ENCODE measurements at places on chromosomes 3 and 15.

GRCh38 chr3:42763021-42763420, 10.0 kb downstream of the CCDC13 start:
- DNase-seq = no peak

GRCh38 chr3:127071597-127072001, 88.7 kb downstream of the PLXNA1 start:
- peak; percentile 8 for DNase-seq

- DNase-seq = peak; percentile 40
Observed at GRCh38 chr15:55846116-55846707, 103.3 kb upstream of the PRTG start.

DNA sequence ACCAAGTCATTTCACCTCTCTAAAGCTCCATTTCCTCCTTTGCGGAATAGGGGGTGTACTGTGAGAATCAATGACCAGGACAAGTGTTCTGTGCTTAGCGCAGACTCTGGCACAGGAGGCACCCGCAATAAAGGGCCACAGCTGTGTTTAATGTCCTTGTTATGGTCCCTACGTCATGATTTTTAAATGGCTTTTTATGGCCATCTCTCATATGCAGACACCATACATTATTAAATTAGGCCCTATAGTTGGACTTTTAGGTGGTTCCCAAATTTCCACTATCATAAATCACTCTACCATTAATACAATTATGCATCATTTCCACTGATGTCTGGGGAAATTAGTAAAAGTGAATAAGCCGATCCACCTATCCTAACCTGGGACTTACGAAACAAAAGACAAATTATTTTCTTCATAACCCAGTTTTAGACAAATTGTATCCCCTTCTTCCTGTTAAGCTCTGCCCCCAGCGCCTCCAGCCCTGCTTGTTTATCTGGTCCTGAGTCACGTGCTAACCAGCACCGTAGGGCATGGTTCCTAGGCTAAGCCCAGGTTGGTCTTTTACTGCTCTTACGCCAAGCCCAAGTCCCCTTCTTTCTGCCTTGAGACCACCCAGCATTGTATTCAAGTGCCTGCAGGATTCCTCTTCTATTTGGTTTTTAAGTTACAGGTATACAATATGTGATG, 278.3 kb downstream of the SHQ1 start:
- no peak for DNase-seq

GRCh38 chr3:192675958-192676649, 51.2 kb downstream of the FGF12 start:
- no peak for DNase-seq

DNA sequence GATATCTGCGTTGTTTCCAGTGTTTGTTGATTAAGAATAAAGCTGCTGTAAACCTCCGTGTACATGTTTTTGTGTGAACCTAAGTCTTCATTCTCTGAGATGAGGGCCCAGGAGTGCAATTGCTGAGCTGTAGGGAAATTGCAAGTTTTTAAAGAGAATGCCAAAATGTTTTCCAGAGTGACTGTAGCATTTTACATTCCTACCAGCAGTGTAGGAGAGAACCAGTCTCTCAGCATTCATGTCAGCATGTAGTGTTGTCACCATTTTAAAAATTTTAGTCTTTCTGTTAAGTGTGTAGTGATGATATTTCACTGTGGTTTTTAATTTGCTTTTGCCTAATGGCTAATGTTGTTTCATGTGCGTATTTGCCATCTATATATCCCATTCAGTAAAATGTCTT, 3.4 kb upstream of the MGLL start:
- no peak for DNase-seq

DNA sequence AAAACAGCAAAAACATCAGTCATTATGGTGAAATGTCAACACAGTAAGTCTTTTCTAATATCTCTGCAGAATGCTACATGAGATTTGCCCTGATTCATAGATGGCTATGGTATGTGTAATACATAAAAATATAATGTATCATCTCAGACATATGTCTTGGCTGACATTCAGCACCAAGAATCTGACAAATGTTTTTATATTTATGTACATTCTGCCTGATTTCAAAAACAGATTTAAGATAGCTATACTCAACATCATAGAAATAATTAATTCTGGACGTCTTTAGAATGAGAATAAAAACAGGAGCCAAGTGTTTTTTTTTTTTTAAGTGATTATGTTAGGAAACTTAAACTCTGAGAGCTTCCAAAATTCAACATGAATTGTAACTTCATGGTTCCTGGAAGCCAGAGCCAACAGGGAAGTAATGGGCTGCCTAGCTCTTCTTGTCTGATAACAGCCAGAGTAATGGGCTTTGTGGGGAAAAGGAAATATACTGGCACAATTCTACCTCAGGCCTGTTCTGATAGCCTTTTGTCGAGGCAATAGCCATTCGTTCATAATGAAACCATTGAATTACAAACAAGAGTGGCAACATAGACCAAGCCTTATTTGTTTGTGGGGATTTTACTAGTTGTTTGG, 184.4 kb downstream of the VGLL4 start:
- no peak for DNase-seq

DNA sequence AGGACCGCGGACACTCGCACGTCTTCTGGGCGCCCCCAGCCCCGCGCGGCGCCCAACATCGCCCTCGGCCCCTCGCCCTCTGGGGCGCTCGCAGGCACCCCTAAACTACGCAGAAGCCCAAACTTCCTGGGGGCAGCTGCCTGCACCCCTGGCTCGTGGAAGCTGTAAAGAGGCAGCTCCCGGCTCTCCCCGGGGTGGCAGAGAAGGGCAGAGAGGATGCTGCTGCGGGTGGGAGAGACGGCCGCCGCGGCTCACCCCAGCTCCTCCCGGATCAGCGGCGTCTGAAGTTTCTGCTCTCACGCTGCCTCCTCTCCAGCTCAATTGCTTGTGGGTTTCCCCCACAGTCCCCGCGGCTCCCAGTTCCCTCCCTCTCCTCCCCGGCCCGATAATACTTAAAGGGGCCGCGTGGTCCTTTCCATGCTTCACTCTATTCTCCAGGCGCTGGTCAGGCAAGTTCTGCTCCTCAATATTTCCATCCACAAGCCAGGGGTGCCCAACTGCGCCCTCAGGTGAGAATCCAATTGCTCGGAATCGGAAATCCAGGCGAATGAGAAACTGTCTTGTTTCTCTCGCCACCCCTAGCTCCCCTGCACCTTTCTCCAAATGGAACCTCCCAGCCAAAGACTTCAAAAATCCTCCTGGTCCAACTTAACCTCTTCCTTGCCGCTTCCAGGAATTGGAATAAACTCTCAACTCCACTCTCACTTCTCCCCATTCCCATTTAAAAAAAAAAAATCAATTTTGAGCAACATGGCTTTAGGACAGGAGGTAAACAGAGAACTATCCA, 748.5 kb downstream of the ROBO1 start:
- DNase-seq = peak; percentile 93

GRCh38 chr3:113898892-113899291, 48.9 kb upstream of the ZDHHC23 start:
- no peak for DNase-seq

DNA sequence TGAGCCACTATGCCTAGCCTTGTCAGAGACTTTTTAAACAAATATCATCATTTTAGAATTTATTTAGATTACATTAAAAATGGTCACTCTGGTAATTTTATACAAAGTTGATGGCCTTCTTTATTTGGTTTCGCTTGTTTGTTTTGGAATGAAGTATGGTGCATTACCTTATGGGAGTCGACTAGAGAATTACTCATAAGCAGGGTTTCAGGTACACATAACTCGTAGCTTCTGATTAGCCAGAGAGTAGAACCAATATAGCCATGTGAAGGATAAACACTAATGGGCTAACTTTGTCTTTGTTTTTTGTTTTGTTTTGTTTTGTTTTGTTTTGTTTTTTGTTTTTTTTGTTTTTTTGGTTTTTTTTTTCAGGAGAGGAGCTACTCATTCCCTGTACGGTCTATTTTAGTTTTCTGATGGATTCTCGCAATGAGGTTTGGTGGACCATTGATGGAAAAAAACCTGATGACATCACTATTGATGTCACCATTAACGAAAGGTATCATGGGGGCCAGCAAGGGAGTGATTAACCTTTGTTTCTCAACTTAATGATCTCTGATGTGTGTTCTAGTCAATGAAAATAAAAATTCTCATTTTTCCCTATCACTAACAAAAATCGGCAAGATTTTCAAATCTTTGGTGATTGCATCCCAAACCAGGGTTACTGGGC, 113.2 kb downstream of the IL1RAP start:
- no peak for DNase-seq

GRCh38 chr3:24773798-24774197, 279.1 kb upstream of the THRB start:
- DNase-seq = peak; percentile 81

DNA sequence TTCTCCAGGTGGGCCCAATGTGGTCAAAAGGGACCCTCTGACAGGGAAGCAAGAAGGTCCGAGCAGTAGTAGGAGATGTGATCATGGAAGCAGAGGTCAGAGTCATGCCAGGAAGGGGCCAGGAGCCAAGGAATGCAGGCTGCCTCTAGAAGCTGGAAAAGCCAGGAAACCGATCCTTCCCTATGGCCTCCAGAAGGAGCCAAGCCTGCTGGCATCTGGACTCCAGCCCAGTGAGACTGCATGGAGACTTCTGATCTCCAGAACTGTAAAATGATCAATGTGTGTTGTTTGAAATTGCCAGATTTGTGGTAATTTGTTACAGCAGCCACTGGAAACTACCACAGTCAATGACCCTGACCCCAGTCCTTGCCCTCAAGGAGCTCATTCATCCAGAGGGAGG, 56.8 kb upstream of the SPATA12 start:
- no peak for DNase-seq

DNA sequence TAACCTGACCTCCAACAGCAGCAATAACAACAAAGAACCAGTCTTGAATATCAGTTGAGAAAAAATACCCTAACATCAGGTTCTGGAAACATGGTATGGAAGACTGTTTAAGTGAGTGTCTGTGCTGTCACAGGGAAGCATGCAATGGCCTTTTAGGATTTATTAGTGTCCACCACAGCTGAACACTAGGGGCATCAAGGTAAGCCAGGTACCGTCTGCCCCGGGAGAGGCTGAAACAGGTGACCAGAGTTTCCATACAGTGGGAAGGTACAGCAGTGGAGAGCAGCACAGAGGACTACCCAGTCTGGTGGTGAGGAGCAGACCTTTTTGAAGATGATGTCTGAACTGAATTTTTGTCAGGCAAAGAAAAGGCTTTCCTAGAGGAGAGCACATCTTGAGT, 18.4 kb downstream of the ZDHHC23 start:
- no peak for DNase-seq

GRCh38 chr3:134211797-134212196, 38.9 kb downstream of the RYK start:
- DNase-seq = peak; percentile 57

- no peak for DNase-seq
Observed at GRCh38 chr3:32297366-32297765, 58.9 kb downstream of the CMTM8 start.

DNA sequence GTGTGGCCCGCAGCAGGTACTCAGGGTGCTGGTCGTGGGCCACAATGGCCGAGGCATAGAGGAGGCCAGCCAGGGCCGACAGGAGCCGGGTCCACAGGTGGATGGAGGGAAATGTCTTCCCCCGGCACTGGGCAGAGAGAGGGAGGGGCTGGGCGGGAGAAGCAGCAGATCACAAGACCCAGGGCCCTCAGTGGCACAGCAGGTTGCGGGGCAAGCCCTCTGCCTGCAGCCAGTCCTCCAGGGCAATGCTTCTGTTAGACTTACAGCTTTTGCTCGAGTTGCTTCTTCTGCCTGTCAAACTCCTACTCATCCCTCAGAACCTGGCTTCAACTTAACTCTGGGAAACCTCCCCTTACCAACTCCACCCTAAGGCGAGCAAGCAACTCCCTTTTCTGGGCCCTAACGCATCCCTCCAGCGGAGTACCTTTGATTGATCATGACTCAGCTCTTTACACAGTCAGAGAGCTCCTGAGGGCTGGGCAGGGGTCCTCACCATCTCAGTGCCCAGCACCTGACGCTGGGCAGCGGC, 16.0 kb downstream of the TMEM44 start:
- no peak for DNase-seq

GRCh38 chr15:44584162-44584749, 47.3 kb downstream of the EIF3J start:
- no peak for DNase-seq

- DNase-seq = no peak
Observed at GRCh38 chr3:134600206-134600605, 50.6 kb downstream of the KY start.
